ENCODE measurements at places on chromosomes 4 and X.
A peak's percentile ranks its signal among the peaks of the same experiment; 100 is the strongest.

DNA sequence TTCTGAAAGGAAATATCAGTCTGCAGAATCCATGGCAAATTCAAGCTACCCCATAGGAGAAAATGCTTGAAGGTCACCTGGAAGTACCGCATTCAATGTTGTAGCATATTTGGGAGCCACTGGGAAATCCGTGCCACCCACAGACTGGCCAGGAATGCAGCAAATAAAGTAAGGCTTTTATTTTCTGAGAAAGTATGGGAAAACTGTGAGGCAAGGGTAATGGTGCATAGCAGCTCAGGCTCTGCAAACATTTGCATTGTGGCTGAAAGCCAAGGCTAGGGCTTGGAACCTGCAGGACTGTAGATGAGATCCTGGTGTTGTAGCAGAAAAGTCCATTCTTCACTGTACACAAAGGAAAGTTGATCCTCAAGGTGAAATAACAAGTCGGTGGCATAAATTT lies 450.9 kb upstream of the NR3C2 start:
- ATAC-seq, result no peak

GRCh38 chr4:113586072-113586471 lies 175.5 kb downstream of the CAMK2D start:
- ATAC-seq, result no peak

GRCh38 chrX:122833230-122833629 lies 350.8 kb upstream of the GRIA3 start:
- ATAC-seq, result no peak

GRCh38 chr4:173494013-173494970 lies 35.7 kb downstream of the HAND2 start:
- ATAC-seq, result peak; percentile 85

DNA sequence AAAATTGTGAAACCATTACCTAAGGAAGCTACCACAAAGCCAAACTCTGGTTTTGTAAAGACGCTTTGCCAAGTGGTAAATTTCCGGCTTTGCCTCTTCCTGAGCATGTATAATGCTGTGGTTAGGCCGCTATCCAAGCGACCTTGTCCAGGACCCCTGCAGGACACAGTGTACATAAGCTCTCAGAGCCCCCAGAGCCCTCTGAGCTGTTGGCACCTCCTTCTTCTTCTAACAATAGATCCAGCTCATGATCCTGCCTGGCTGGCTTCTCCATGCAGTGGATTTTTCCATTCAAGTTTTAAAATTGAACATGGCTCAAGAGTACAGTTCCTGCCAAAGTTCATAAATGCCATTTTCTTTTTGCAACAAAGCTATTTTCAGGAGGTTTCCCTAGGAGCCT lies 326.7 kb downstream of the MAPK10 start:
- no peak for ATAC-seq

GRCh38 chr4:54588404-54588803 lies 69.4 kb upstream of the KIT start:
- ATAC-seq, result no peak

- ATAC-seq, result no peak
These were observed 54.0 kb downstream of the COL25A1 start for GRCh38 chr4:109248322-109248900.

DNA sequence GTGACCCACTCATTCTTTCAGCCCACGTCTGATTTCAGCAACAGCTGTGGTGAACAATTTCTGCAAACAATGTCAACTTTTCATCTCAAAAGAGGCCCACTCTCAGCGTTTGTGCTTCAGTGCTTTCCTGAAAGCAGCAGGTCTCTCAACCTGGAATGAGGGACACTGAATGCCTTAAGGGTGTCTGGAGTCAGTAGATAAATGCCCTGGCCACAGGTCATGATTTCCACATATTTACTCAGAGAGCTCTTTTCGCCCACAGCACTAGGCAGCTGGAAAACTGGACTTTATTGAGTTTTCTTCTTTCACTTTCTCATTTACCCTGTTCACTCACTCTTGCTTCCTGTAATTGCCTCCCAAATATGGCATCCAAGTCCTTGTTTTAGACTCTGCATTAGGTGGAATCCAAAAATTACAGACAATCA lies 52.8 kb downstream of the NPFFR2 start:
- ATAC-seq, result no peak

GRCh38 chr4:100823993-100824323 lies 306.1 kb upstream of the EMCN start:
- peak; percentile 3 for ATAC-seq

GRCh38 chr4:30495251-30495650 lies 224.9 kb upstream of the PCDH7 start:
- ATAC-seq, result no peak

- peak; percentile 64 for ATAC-seq
These were observed 93.2 kb upstream of the ATP8A1 start for GRCh38 chr4:42750091-42750490.

DNA sequence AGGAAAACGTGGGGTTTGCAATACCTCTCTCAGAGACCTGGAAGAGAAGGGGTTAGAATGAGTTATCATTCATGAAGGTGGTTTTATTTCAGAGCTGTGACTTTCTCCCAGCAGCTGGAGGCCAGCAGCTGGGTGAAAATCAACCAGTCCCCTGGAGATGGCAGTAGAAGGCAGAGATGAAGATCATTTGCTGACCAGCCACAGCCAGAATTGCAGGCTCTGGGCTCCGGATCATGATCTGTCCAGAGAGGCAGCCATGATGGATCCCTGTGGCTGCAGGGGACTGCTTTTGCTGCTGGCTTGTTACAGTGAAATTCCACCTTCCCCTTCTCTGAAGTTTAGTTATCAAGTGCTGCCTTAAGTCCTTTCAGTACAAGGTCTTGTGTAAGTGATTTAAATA lies 46.9 kb upstream of the TAB3 start:
- ATAC-seq, result no peak

- ATAC-seq, result peak; percentile 64
These were observed at the start of gene APLN for GRCh38 chrX:129654652-129655546. Gene APLN (minus strand): TSS chrX:129654956. CDS start chrX:129654630, 326 bp downstream.

GRCh38 chr4:99894998-99895397 lies 771 bp upstream of the LAMTOR3 start:
- no peak for ATAC-seq

GRCh38 chr4:38279650-38280322 lies 319.6 kb downstream of the PTTG2 start:
- ATAC-seq, result no peak

DNA sequence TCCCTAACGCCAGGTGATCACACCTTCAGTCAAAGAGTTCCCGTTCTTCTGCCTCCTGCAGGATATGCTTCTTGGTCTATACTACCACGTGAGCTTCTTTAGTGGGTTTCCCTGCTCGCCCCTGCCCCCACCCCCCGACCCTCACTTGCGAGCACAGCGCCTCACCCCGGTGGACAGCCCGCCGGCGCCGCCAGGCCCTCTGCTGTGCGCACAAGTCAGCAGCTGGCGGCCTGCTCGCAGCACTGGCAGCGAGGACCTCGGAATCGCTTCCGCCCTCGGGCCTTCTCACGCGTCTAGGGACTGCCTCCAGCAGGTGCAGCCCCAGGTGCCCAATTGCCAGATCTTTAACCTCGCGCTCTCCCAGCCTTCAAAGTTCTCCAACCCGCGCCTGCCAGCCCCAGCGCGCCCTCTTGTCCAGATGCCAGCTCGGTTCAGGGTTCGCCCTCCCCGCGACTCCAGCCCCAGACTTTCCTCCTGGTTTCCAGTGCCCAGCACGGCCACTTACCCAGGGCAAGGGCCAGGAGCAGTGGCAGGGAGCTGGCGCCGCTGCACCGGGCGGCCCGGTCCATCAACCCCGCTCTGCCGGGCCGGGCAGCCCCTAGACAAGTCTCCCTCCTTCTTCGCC lies 454 bp downstream of the BTC start:
- peak; percentile 75 for ATAC-seq

GRCh38 chr4:164989471-164989870 lies 12.0 kb upstream of the TRIM61 start:
- ATAC-seq, result no peak

GRCh38 chrX:119145241-119145653 lies 17.6 kb upstream of the KIAA1210 start:
- no peak for ATAC-seq

DNA sequence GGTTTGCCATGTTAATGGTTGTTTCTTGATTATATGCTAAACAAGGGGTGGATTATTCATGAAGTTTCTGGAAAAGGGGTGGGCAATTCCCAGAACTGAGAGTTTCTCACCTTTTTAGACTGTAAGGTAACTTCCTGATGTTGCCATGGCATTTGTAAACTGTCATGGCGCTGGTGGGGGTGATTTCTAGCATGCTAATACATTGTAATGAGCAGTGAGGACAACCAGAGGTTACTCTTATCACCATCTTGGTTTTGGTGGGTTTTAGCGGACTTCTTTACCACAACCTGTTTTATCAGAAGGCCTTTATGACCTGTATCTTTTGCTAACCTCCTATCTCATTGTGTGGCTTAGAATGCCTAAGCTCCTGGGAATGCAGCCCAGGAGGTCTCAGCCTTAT lies 81.5 kb downstream of the CFAP299 start:
- ATAC-seq, result no peak

DNA sequence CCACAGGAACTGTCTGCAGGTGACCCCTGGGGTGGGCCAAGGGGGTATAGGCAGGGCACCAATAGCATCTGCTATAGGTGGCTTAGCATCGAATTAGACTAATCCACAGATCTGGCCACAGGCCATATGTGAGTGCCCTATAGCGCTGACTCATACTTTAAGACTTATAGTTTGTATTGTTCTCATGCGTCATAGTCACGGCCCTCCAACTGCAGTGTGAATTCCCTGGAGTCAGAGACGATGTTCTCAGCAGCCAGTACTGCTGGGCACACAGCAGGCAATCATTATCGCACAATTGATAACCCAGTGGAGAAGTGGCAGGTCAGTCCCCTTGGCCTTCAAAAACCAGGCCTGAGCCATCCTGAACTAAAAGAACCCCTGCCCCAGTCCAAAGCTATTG lies 58.1 kb downstream of the ADGRG2 start:
- no peak for ATAC-seq

GRCh38 chr4:40180356-40180755 lies 16.5 kb upstream of the RHOH start:
- no peak for ATAC-seq

DNA sequence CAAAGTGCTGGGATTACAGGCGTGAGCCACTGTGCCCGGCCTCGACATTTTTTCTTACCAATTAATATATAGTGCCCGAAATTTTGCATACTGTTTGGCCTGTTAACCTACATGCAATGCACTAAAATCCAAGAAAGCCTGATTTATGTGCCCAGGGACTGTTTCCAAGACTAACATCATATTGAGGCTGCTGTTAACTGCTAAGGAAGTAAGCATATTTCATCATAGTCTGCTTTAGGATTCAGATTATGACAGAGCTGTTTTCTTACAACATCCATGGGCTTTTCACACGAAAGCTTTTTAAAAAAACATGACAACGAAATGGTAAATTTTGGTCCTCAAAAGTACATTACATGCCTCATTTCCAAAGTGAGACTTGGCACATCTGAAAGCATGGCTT lies 84.4 kb downstream of the STOX2 start:
- ATAC-seq, result no peak

DNA sequence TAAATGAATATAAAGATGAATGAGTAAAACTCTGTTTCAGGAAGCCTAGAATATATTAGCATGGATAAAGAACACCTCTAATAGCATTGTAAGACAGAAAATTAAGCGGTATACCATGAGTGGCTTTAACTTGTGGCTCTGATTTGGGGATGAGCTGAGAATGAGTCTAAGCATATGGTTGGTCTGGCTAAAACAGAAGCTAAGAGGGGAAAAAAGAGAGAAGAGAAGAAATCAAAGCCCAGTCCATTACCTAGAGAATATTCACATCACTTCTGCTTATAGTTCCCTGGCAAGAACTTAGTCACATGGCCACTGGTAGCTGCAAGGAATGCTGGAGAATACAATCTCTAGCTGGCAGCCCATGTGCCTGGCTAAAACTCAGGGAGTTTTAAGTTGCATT lies 414.5 kb downstream of the PRDM5 start:
- ATAC-seq, result no peak

DNA sequence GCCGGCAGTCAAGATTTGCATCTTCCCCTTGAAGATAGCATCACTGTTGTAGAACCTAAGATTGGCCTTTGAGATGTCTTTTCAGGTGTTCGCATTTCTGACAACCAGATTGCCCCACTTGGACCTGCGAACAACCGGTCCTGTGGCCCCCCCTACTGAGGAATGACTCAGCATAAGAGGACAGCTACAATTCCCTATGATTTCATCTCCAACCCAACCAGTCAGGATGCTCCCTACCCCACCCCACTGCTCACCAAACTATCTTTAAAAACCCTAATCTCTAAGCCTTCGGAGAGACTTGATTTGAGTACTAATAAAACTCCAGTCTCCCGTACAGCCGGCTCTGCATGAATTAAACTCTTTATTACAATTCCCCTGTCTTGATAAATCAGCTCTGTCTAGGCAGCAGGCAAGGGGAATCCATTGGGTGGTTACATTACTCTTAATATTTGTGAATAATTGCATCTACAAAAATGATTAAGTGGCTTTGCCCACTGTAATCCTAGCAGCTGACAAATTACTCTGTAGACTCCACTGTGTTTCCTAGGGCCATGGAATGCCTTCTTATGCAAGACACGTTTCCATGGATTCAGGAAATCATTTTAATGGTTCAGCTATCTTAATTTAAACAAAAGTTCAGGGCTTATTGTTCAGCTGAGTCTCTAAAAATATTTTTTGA lies 95.4 kb downstream of the GPR143 start:
- no peak for ATAC-seq

- ATAC-seq, result no peak
These were observed 49.0 kb downstream of the AMMECR1 start for GRCh38 chrX:110268886-110269285.

DNA sequence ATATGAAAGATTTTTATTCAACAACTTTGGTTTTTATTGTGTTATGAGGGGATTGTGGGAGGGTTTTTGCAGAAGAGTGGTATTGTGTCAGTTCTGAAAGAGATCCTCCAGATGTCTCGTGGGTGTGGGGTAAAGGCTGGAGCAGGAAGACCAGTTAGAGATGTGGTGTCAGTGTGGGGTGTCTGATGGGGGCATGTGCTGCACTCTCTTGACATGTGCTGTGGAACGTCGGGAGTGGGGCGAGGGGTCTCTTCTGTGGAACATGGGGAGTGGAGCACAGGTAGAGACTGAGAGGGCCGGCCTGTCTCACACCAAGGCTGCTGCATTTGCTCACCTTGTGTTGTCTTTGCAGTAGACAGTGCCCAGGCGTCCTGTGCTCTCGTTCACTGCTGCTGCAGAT lies 37.6 kb downstream of the FAM193A start:
- no peak for ATAC-seq

DNA sequence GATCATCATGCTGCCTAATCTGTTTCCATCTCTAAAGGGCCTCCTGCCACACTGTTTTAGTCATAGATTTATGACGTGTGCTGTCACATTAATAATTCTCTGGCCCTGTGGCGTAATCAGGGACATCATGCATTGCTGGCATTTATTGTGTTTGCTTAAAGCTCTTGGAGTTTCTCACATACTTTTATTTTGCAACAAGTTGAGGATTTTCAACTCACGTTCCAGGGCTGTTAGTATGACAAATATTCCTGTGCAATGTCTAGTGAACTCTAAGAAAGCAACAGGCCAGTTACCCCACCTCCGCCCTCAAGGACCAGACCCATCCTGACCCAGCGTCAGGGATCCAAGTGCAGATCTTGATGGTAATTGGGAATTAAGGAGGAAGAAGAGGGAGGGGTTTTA lies 7.8 kb upstream of the PIGA start:
- no peak for ATAC-seq

GRCh38 chrX:100976211-100976610 lies 6.7 kb downstream of the ARL13A start:
- no peak for ATAC-seq

GRCh38 chr4:36285784-36286480 lies 4.5 kb downstream of the DTHD1 start:
- peak; percentile 99 for ATAC-seq

Data from stimulated activated memory B cell treated with anti-CD40 and anti-IgM and Interleukin-4, amounts not matched to agents 10 μg/mL and 1 μg/mL and 100 μg/mL, for 72 hours (primary cell).